ENCODE measurements at places on chromosomes 5 and 9.
A peak's percentile ranks its signal among the peaks of the same experiment; 100 is the strongest.

GRCh38 chr5:61735531-61735930, 403.5 kb downstream of the ZSWIM6 start:
- no peak for DNase-seq

DNA sequence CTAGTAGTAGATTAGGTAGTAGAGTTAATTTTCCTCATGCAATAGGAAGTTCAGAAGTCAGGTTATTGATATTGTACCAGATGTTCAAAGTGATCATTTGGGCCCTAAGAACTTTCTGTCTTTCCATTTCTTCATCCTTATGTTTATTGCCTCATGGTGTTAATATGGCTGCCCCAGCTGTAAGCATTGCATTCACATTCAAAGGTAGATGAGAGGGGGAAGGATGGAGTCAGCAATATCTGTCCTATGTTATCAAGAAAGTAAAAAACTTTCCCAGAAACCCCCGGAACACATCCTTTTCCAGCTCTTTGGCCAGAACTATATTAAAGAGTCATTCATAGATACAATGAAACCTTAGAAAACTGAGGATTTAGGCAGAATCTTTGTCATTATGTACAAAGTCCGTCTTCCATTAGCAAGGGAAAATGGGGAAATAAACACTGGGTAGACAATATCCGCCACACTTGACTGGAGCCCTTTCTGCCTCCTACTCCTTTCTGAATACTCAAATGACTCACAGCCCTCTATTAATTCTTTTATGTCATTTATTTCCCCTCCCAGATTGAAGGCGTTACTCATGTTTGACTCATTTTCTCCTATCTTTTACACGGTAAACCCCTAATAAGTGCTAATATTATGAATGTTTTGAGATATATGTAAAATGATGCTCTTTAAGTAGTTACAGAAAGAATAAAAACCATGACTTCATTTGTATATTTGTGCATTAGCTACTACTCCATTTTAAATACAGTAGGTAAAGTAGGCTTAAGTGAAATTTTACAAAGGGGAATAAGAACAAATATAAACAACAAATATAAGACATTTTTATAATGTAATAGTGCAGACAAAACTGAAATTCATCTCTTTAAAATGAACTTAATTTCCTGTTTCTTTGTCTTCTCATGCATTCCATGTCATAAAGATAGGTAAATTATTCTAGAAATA, 127.6 kb downstream of the SLF1 start:
- DNase-seq, result peak; percentile 57

GRCh38 chr9:137985637-137986071, 108.1 kb downstream of the CACNA1B start:
- no peak for DNase-seq

DNA sequence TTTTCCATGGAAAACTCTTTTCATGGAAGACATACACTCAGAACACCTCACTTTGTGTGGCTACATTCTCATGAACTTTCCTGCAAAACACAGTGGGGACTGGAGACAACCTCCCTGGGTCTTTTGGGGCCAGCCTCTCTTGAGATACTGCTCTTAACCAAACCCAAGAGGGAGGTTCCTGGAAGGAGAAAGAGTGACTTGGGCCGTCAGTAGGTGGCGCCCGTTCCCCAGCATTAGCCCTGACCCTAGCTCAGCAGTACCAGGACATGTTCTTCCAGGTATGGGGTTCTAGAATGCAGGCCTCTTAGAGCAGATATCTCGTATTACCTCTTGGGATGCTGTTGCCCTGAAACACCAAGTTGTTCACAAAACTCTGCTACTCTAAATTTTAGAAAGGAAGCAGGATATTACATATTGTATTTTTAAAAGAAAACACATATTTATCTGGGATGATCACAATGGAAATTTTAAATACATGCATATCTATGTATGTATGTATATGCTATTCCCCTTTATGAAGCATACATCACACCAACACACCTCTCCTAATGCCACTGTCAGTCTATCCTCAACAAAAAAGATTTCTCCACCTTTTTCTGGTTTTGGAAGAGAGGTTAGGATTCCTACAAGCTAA, 15.8 kb upstream of the GLIS3 start:
- DNase-seq, result peak; percentile 76

GRCh38 chr5:6961837-6962635, 248.8 kb downstream of the TENT4A start:
- no peak for DNase-seq

- peak; percentile 81 for DNase-seq
Measured at GRCh38 chr5:6483880-6484382, 35.3 kb downstream of the UBE2QL1 start.

DNA sequence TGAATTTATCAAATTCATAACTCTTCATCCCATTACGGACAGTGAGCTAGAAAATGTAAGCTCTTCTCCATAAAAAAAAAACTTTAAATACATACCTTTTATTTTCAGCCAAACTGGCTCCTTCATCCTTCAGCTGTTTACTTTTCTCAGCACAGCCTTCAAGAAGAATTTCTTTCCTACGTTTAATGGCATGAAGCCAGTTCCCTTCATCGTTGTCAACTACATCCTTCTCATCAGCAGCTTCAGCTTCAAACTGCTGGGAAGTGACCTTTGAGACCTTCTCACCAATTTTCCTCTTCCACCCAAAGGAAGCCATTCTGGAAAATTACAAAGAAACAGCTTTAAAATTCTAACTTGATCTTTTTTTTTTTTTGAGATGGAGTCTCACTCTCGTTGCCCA, 9.1 kb downstream of the TTC33 start:
- DNase-seq, result no peak
